Activated CD4-positive, alpha-beta T cell treated with anti-CD3 and anti-CD28 coated beads for 36 hours (primary cell): ENCODE measurements at places on chromosomes 7 and 10.

- DNase-seq = no peak
These were observed 17.3 kb downstream of the ZNF775 start for GRCh38 chr7:150396426-150396825.

GRCh38 chr7:117479225-117480054 lies at the start of gene CFTR:
Gene CFTR, plus strand, starts transcription at chr7:117480025. Its CDS starts 70 bp downstream, at chr7:117480095.
- no peak for DNase-seq

DNA sequence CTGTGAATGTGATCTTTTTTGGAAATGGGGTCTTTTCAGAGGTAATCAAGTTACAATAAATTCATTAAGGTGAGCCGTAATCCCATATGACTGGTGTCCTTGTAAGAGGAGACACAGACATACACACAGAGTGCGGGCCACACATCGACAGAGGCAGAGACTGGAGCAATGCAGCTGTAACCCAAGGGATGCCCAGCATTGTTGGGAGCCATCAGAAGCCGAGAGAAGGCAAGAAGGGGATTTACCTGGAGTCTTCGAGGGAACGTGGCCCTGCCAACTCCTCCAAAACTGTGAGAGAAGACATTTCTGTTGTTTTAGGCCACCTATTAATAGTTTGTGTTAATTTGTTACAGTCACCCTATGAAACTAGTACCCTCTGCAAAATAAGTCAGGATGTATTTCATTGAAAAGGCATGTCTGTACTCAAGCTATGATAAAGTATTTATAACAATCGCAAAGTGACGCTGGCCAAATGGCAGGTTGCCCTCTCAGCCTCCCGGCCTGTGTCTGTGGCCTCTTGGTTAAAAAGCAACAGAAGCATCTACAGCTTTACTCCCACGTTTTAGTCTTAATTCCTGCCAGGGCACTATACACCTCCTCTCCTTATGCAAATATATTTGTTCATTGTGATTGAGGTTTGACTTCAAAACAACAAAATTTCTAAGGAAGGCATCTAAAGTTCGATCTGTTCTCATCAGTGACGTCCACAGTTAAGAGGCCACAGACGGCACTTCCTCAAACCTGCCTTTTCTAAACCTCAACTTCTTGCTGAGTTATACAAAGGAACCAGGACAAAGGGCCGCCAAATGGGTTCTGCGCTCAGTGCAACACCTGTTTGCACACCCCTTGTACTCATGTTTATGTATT lies 46.8 kb downstream of the HIPK2 start:
- peak; percentile 47 for DNase-seq

DNA sequence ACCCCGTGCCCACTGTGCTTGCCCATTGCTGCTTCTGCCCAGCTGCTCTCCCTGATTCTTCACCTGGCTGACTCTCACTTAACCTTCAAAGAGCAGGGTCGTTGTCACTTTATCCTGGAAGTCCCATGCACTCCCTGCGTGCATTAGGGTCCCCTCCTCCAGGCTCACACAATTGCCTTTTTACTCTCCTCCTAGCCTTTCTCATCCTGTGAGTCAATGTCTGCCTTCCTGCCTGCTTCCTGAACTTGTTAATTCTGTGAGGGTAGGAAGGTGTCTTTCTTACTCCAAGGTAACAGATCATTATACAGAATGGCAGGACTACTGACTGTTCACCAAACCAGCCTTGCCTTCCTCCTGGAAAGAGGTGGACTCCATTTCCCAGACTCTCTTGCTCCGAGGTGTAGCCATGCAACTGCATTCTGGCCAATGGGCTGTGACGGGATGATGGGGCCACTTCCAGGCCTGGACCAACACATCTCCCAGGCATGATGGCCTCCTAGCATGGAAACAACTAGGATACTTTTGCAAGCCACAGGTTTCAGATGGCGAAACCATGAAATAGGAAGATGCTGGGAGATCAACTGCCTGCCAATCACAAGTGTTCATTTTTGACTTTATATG lies 54.7 kb downstream of the ARHGAP22 start:
- DNase-seq = no peak

- DNase-seq = no peak
These were observed 63.2 kb downstream of the WNT2 start for GRCh38 chr7:117259615-117260014.

- no peak for DNase-seq
These were observed 32.2 kb downstream of the CALML5 start for GRCh38 chr10:5467207-5467535.

- peak; percentile 23 for DNase-seq
These were observed 1.0 kb downstream of the PSMC2 start for GRCh38 chr7:103348452-103348851.

DNA sequence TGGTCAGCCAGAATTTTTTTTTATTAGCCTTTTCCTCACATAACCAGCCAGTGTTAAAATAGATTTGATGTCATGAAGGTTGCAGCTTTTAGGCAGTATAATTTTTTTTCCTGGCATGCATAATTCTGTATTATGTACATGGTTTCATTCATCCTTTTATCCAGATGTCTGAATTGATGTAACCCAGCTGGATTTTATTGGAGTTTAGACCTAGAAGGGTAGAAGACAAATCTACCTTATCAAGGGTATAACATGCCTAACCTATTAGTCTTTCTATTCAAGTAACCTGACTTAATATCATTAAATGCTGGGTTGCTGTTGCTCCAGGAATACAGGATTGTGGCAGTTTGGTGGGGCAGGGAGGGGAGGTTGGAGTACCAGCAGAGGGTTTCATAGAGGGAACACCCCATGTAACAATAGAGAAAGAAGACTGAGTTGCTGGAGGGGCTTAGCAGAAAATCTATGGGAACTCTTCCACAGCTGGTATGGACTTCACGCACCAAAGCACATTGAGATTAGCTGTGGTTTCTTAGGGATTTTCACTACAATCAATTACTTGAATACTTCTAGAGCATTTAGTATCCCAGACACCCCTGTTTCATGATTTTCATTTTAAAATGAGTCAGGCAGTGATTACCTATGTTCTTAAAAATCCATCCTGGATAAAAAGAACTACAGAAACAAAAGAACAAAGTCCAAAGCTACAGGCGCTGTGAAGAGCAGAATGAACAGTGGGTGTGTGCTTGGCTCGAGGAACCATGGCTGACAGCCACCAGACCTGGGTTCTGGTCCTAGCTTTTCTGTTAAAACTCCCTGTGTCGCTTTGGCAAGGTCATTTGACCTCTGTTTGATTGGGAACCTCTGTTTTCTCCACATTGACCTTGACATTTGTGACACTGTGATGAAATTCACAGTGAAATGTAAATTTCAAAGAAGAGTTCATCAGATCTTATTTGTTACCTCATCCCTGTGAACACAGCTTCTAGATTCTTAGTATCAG lies 93.5 kb downstream of the CREM start:
- no peak for DNase-seq

GRCh38 chr10:23157691-23158369 lies 34.3 kb upstream of the PTF1A start:
- no peak for DNase-seq

- no peak for DNase-seq
These were observed 263.4 kb downstream of the KCNMA1 start for GRCh38 chr10:77374189-77374656.

- DNase-seq = no peak
These were observed 76.7 kb upstream of the SAMD8 start for GRCh38 chr10:75034714-75035258.

DNA sequence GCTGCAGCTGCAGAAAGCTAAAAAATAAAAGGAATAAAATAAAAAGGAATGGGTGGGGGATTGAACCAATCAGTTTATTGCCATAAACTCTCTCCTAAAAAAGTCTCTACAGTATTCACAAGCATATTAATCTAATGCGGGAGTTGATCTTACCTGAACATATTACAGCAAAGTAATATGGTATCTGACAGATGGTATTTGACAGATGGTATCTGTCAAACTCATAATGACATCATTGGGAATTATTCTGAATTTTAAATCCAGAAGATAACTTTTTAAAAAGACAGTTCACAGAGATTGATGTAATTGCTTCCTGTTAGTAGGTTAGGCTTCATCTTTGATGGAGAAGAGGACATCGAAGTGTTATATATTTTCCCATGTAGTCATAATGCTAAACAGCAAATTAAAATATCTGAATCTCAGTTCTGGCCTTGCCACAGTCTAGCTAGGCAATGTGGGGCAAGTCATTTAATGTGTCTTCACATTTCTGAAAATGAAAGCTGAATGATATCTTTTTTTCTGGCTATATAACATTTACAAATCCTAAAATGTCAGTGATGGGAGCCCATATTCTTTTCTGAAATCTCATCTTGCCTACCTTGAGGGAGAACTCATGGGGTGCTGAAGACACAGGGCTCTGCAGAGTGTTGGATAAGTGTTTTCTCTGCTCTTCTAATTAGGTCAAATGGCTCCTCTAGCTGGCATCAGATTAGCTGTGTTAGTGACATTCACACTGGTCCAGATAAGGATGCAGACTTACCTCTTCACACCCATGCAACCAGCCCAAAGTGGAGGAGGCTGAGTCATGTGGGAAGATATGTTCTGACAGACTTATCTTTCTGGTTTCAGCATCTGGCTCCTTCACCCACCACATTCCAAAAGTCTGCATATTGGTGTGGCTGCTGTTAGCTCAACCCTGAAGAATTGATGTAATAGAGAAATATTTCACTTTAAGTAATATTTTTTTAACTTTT lies 2.1 kb upstream of the LIPM start:
- peak; percentile 51 for DNase-seq

- no peak for DNase-seq
These were observed 603.0 kb downstream of the PTPRN2 start for GRCh38 chr7:157984423-157985163.
